ENCODE measurements at places on chromosomes 5 and 9. TPM values are rescaled to one million over a fixed set of nuclear protein-coding genes. Genes with fewer than 3 reads are reported as not detected.

DNA sequence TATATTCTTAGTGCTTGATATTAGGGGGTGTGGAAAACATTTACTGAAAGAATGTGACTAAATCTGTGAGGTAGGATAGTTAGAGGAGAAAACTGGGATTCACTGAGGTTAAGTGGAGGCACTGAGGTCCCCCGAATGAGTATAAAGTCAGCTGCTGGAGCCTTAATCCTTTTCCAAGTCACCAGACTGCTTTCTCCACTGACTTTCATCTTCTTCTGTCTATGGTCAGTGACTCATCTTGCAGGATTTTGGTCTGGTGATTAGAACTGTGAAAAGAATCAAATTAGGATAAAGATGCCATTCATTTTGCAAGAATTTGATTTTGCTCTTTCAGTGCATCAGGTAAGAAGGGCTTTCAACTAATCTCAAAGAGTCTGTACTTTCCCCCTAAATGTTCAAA is 89.3 kb upstream of the ALDH1A1 start:
- no peak for DNase-seq

GRCh38 chr9:72533322-72533721 is 11.9 kb downstream of the TMC1 start:
- no peak for DNase-seq

DNA sequence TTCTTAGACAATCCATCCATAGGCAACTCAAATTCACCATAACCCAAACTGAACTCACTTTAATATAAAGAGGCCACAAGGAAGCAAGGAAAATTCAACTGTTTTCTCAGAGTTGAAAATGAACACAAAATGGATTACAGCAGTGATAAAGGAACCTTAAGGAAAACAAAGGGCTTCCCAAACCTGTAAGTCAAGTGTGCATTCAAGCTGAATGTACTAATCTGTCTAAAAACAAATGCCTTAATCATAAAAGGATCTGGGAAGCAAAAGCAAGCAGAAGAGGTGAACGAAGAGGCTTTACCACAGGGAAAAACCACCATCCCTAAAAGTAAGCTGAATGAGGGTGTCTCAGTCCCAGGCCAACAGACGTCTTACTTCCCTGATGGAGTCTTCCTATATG is 13.6 kb downstream of the FBXW11 start:
- DNase-seq = no peak

DNA sequence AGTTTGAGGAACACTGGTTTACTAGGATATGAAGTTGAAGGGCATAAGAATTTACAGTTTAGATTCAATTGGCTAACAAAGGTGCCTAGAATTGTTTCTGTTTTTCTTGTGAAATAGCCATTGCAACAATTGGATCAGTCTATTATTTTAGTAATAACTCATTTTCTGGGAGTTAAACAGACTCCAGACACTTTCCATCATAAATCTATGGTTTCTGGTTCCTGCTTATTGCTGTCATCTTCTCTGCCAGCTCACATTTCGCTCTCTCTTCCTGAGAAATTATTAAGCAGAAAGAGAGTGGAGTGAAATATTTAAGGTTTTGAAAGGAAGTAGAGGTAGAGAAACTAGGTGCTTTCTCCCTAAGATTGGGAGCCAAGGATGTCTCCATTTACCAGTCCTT is 165.1 kb upstream of the PRR16 start:
- no peak for DNase-seq

DNA sequence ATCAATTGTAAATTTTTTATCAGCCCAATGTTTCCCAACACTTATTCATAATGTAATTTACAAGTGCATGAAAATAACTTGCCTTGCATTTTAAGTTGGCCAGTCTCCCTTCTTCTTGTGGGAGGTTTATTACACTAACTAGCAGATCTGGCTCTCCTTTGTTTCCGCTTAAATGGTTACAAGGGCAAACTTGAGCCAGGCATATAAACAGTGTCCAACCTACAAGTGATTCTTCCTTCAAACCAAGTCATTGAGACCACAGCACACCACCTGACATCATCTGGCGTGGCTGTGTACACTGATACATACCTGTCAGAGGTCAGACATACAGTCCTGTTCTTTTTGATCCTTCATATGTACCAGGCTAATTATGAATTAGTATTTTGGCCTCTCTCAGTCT is 80.1 kb downstream of the ALDH1A1 start:
- DNase-seq = no peak

DNA sequence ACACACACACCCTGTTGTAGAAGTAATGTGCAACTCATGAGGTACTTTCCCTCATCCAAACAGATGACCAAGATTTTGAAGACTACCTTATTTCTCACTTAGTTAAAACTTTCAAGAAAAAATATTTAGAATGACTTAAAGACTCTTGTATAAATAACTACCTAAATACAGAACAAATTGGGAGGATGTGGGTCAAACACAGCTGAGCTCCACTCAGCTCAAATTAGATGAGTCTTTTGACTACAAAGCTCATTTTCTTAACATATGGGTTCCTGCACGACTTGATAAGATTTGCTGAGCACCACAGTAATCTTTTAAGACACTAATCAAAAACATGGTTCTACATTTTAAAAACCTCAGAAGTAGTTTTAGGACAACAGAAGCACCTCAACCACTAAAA is 8.9 kb downstream of the MTX3 start:
- DNase-seq = no peak

ESM1 gene
- 0.24 TPM for total RNA-seq

Data from right lobe of liver (tissue), 6 donors.